ENCODE measurements at places on chromosomes 13 and 19.

DNA sequence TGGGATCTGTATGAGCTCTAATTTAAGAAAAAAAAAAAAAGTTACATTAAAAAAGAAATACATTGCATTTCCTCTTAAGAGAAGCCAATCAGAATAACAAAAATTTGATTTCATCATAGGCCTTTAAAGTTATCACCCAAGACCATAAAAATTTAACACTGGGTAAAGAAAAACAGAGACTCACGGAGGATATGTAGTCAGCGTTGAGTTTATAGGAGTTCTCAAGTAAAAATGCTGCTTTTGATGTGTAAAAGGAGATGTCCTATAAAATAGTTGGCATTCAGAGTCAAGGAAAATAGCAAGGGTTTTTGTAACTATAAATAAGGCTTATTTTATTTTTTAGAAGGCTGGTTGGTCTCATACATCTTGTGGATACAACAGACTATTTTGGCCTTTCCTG lies 191.1 kb downstream of the EFNB2 start:
- DNase-seq, result no peak

GRCh38 chr19:13788991-13789390 lies 6.3 kb upstream of the ZSWIM4 start:
- no peak for DNase-seq

DNA sequence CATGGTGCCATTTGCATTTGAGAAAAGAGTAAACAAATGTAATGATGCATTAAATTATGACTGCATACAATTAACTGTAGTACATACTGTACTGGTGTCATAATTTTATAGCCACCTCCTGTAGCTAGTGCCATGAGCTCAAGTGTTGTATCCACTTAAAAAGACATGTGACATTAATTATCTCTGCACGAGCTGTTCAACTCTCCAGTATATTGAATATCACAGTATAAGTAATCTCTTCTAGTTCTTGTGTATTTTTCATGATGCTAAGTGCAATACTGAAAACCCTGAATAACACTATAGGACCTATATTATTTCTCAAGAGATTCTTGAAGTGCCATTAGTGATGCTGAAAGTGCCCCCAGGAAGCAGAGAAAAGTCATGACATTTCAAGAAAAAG lies 387.3 kb downstream of the PCDH17 start:
- no peak for DNase-seq

DNA sequence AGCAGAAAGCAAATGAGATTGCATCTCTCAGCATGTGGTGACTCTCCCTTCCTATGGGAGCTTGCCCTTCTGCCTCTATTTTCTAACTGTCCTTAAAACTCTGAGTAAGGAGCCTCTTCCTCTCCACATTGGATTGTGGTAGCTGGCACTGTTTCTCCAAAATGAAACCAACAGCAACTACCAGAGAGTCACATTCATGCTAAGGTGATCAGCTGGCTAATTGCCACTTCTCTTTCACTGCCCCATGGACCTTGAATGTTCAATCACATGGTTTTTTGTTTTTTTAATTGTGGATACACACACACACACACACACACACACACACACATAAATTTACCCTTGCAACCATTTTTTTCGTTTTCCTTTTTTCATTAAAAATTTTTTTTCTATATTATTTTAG lies 154.7 kb upstream of the TSC22D1 start:
- DNase-seq, result no peak

GRCh38 chr19:49468746-49469447 lies 5.1 kb upstream of the FLT3LG start:
- DNase-seq, result no peak

DNA sequence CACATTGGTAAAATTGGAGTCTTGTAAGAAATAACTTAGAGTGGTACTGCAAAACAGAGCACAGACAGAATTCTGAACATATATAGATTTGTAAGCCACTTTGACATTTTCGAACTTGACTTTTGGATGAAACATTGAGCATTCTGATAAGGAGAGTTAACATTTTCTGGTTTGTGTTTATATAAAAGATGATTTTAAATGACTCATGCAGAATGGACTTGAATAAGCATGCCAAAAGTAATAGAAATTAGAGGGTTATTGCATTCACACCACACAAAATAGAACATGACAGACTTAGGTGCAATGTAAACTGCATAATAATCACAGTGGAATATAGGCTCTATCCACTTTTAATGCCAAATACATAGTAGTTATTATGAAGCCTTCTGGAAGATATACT lies 507.0 kb downstream of the DACH1 start:
- no peak for DNase-seq

DNA sequence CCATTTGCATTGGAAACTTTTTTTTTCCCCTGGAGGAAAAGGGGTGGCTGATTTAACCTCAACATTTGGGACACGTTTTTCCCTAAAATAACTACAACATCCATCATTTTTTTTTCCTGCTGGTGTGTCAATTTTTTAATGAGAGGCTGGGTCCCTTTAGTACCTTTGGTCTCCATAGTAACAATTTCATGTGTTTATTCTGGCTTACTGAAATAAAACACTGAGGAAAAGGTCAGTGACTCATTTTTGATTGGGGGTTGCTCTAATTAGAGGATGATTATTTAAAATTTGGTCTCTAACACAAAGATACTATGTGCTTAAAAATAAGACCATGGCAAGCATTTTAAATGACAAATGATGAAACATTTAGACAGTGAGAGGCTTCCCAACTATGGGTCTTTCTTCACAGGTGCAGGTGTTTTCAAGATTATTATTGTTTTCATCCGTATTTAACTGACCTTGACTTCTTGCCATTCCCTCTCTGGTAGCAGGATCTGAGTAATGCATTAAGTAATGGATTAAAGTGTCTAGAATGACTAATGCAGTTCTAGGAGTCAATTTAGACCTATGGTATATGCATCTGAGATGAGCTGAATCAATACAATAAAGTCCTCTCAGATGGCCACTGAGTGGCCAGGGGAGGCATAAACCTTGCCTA lies 406.4 kb downstream of the KCNRG start:
- DNase-seq, result no peak

GRCh38 chr13:86383151-86383550 lies 583.9 kb upstream of the SLITRK6 start:
- DNase-seq, result no peak

DNA sequence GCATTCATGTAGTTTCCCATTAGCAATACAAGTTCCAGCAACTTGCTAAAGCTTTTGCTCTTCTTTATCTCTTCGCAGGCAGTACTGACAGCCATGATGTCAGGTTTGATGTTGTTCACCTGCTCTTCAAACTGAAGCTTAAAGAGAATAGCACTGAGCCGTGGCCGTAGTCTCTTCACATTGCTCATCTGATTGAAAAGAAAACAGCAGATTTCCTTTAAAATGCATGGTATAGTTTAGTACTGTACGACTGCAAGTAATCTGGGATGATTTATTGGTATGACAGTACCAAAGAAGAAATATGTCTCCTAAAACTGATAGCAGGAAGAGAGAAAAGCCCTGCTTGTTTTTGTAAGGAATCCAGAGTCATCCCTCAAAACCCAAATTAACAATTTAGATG lies 284.4 kb downstream of the DIAPH3 start:
- DNase-seq, result no peak

DNA sequence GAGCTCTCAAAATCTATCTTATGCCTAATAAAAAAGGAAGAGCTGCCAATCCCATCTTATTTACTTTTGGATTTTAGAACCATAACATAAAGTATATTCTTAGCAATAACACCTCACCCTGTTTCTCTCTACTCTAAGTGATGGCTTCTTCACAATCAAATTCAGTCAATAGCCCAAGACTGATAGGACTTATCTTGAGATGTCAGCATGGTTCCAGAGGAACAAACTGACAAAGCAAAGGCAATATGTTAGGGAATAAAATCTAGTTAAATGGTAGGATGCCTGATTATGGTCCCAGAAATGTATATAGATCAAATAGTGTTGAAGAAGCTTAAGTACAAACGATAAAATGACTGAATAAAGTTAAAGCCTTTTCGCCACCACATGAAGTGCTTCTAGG lies 36.3 kb downstream of the DACH1 start:
- no peak for DNase-seq

- no peak for DNase-seq
Measured at GRCh38 chr13:61880578-61881283, 465.1 kb upstream of the PCDH20 start.
